ENCODE measurements at places on chromosomes 2 and 18. TPM values are rescaled to one million over a fixed set of nuclear protein-coding genes. Genes with fewer than 3 reads are reported as not detected.

The TRMT61B gene
- total RNA-seq = 17.5 TPM

The OTOF gene
- 0.47 TPM for total RNA-seq

The RIT2 gene
- not detected for total RNA-seq

GRCh38 chr18:45749918-45750689 is 26.1 kb downstream of the SLC14A1 start:
- no peaks in the 10 kb centered on the region for H3K27me3 ChIP-seq
- DNase-seq = no peak
- no peak overlapping the region for H3K4me3 ChIP-seq
- no peak overlapping the region for H3K27ac ChIP-seq
- no peaks in the 10 kb centered on the region for H3K4me1 ChIP-seq
- H3K36me3 ChIP-seq = no peaks in the 10 kb centered on the region

- peaks cover 22% of the 10 kb centered on the region for H3K4me1 ChIP-seq
- H3K27me3 ChIP-seq = peaks cover 6% of the 10 kb centered on the region
- no peaks in the 10 kb centered on the region for H3K36me3 ChIP-seq
- peak; percentile 57 for DNase-seq
- H3K27ac ChIP-seq = peak overlapping the region; percentile 75
Observed at GRCh38 chr2:120596990-120597594, 138.6 kb upstream of the GLI2 start.

DNA sequence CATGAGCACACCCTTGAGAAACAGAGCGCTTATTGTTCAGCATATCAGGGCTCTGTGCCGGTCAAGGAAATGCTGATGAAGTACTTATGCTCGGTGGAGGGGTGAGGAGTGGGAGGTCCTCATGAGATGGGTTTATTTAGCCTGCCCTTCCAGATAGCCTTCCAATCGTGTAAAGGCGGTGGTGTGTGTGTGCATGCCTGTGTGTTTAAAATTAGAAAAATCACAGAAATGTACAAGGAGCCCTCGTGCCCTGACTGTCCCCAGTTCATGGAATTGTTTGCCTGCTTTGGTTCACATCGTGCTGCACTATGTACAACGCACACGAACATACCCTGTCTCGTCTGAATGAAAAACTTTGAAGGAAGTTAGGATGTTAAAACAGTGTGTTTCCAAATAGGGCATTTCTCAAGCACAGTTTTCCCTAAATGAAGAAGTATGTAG is 158.6 kb downstream of the AQP4 start:
- H3K27ac ChIP-seq = no peak overlapping the region
- no peaks in the 10 kb centered on the region for H3K36me3 ChIP-seq
- DNase-seq = no peak
- peaks cover 12% of the 10 kb centered on the region for H3K4me1 ChIP-seq
